Stimulated activated CD8-positive, alpha-beta memory T cell treated with anti-CD3 and anti-CD28 coated beads, Interleukin-7, amount 100 ng/mL, for 24 hours (primary cell): ENCODE measurements at places on chromosomes 2 and 18.

- DNase-seq, result no peak
These were observed 551.1 kb downstream of the ZEB2 start for GRCh38 chr2:143968860-143969259.

- DNase-seq, result no peak
These were observed 171.2 kb downstream of the SP3 start for GRCh38 chr2:173793709-173794565.

DNA sequence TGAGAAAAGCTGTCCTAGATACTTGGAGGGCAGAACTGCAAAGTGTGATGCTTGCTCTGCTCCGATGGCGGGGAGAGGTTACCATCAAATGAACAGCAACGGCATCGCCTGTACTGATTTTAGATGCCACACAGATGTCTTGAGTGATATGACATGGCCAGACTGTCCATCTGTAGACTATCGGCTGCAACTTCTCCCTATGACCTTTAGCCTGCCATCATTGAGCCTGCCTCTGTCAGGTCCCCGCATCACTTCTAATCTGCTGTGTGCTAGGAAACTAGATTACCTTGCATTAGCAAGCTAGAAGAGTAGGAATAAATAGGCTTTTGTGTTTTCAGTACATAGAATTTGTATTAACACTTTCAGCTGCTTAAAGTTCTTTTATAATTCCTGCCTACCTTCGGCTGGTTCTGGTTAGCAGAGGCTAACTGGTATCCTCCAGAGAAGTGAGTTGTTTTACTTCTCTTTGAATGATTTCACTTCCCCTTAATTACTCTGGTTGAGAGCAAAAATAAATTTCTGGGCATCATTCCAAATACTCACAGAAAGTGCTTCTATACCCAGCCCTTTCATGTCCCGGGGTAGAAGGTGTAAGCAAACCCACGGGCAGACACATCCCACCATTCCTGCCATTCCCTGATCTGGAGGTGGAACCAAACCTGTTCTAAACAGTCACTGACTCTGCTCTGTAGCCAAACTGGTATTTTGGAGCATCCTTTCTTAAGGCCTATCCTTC lies 24.0 kb downstream of the GAREM2 start:
- DNase-seq, result no peak

GRCh38 chr2:218130822-218131221 lies 5.0 kb downstream of the CXCR2 start:
- DNase-seq, result no peak
